ENCODE measurements at places on chromosomes 5 and 9.

DNA sequence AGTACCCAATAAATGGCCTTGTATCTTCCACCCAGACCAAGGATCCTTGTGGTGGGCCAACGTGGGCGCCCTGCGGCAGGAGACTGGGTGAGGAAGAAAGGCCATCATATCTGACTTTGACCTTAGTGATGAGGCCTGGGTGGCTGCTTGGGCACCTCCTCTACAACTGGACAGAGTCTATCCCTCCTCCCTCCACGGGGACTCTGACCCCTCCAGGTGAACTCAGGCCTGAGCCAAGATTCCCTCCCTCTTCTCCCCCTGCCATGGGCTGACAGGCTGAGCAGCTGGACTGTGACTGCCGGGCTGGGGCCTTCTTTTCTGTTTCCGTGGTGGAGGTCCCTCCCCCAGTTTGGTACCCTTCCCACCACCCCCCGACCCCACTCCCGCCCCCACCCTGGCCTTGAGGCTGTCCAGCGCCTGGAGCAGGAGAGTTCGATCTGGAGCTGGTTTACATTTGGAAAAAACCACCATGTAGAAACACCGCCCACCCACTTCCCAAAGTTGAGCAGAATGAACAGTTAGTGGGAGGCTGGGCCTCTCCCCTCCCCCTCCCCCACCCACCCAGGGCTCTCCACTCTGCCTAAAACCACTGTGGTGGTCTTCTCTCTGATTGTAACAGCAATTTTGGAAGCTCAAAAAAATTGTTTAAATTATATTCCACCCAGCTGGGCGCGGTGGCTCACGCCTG is 1.2 kb upstream of the PHYHD1 start:
- no peak for DNase-seq

- no peak for DNase-seq
These were observed 240.4 kb upstream of the RAI14 start for GRCh38 chr5:34415559-34416198.

DNA sequence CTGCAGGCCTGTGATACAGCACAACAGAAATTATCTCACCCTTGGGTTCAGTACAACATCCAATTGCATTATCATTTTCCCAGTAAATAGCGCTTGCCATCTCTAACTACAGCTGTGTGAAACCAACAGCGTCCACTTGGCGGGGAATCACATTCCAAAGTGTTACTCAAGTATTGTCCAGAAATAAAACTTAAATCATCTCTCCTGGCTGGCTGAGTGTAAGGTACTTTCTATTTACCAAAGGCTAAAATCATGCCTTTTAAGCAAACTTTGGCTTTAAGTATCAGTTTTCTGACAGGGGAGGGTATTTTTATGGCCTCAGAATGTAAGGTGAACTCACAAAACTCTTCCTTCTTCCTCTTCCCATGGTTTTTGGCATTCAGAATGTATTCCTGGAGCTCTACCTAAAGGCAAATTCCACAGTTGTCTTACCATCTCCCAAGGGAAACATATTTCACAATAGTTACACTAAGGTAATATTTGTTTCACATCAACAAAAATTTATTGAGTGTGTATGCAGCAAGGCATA is 205.6 kb upstream of the MPDZ start:
- DNase-seq, result no peak

GRCh38 chr9:108434502-108434901 is 421.3 kb downstream of the ACTL7B start:
- no peak for DNase-seq

DNA sequence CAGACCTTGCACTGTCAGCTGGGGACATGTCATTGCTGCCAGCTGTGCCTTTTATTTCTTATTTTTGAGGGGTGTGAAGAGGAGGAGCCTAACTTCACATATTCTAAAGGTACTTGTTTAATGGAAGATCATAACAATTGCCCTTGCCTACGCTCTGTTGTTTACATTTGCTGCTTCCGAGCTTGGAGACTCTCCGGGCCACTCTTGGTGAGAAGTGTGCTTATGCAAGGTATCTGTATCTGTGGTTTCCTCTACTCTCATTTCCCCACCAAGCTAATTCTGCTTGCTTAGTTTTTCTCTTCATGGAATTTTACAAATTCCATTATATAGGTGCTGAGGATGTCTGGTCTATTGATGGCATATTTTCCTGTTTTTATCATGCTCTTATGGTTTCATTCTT is 105.3 kb downstream of the RASGRF2 start:
- DNase-seq, result no peak

GRCh38 chr9:126217797-126218196 is 108.8 kb upstream of the MVB12B start:
- DNase-seq, result no peak

DNA sequence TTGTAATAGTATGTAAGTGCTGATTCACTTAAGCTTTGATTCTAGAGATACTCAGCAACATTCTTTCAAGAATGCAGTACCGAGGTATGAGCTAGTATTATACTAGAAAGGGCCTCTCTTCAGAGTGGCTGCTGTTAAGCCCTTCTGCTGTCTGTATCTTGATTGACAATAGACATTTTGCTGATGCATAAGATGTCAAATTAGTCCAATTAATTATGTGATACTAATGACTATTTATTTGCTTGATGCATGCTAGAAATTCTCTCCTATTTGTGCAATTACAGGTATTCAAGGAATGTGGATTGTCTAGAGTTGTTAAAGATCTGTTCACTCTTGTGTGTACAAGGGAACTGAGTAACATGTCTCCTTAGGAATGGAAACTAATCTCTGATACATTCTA is 92.3 kb upstream of the PTGER4 start:
- no peak for DNase-seq

DNA sequence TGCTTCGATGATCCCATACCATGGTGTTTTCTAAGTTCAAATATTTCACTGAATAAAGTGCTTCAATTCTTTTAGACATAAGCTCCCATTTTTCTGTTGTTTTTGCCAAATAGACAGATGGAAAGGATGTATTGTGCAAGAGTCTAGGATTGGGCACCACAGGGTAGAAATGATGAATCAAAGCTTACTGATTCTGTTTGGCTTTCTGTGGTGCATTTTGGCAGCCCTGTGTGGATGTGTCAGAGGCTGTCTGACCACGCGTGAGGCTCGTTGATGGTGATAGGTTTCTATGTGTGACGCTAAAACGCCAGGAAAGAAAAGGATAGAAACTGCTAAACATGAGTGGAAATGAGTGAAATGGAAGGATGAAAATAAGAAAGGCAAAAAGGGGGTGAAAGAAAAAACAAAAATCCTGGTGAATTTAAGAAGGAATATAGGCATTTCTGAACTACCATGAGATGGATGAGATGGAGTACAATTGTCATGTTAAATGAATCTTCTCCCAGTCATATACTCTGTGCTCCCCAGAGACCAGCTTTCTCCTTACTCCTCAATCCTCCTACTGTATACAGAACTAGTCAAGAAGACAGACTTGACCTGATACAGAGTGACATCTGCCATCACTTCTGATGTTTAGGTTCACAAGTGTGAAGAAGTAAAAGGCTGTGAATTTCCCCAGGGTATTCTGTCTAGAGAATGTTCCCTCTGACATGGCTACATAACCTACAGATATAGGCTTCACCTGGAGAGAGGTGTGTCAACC is 54.4 kb downstream of the ANKH start:
- DNase-seq, result no peak

Data from activated CD8-positive, alpha-beta memory T cell treated with anti-CD3 and anti-CD28 coated beads for 48 hours (primary cell).